ENCODE measurements at places on chromosomes 1 and 21.

DNA sequence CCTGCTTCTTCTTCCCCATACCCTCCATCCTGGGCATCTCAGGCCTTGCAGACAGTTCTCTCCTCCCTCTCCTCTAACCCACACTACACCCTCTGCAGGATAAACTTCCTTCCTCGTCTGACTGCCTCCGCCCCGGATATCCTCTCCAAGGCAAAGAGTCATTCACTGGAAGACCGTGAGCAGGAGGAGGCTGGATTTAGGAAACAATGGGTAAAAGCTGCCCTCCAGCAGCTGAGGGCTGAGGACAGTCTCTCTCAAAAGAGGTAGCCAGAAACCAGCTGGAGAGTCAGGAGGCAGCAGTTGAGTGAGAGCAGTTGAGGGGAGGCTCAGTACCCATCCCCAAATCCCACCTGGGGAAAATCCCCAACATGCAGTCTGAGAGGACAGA is 1.4 kb downstream of the CSRP1 start:
- no peak for DNase-seq

- DNase-seq: no peak
These were observed 27.2 kb downstream of the NUAK2 start for GRCh38 chr1:205294175-205294917.

- no peak for DNase-seq
These were observed 23.8 kb upstream of the FBXO28 start for GRCh38 chr1:224090116-224090515.

- DNase-seq: no peak
These were observed 1180.7 kb upstream of the B3GALT2 start for GRCh38 chr1:194367121-194367520.

GRCh38 chr21:26519142-26519541 is 53.9 kb downstream of the CYYR1 start:
- no peak for DNase-seq

DNA sequence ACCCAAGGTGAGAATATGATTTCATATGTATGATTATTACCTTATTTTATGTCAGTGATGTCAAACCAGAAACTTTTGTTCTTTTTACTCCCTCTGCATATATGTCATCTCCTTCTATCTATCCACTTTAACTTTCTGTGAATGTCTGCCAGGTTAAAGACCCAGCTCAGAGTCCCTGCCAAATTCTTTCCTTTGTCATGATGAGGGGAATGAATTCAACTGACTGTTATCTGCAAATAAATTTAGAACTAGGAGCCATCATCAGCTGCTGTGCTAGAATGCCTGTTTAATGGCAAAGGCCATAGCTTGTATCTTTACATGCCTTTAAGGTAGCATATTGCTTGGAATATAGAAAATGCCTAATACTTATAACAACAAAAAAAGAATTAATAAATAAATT is 815.6 kb upstream of the NEGR1 start:
- DNase-seq: no peak

GRCh38 chr1:55749975-55750627 is 534.9 kb upstream of the USP24 start:
- no peak for DNase-seq

DNA sequence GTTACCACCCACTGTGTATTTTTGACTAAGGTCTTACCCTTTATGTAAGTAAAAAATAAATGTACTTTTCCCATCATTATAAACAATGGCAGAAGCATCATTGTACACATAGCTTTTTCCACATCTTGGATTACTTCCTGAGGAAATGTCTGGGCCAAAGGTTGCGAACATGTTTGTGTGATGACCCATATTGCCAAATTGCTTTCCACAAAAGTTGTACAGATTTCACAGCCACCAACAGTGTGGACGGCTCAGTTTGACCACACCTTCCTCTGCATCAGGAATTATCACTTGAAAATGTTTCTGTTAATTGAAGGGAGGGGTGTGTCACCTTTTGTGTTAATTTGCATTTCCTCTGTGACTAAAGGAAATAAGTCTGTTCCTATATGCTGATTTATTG is 25.7 kb downstream of the AKNAD1 start:
- no peak for DNase-seq

- DNase-seq: no peak
These were observed 254.8 kb upstream of the GREM2 start for GRCh38 chr1:240866724-240867123.

DNA sequence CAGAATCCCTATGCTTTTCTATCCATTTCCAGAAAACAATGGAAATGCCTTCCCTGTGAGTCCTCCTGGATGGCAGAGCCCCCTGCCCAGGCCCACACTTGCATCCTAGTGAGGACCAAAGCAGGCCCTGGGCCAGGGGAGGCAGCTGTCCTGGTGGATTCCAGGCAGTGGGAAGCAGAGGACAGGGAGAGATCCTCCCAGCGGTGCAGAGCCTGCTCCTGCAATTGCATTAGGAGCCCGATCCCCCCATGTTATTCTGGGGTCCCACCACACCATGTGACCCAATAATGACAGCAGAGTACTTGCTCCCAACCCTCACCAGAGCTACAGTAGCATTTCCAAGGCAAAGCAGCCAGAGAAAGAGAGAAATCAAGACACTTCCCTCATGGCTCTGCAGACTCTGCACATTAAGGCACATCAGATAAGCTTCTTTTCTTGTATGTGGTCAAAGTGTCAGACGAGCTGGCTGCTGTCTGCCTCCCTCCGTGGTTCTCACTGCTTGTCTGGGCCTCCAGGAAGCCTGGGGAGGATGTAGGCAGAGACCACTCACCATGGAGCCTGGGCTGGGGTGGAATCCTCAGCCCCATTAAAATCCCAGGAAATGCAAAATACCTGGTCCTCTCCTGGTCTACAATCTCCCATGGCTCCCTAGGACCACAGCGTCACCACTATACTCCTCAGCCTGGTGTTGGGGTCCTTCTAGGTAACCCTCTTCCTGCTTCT is 54.9 kb upstream of the RUNX3 start:
- DNase-seq: no peak

DNA sequence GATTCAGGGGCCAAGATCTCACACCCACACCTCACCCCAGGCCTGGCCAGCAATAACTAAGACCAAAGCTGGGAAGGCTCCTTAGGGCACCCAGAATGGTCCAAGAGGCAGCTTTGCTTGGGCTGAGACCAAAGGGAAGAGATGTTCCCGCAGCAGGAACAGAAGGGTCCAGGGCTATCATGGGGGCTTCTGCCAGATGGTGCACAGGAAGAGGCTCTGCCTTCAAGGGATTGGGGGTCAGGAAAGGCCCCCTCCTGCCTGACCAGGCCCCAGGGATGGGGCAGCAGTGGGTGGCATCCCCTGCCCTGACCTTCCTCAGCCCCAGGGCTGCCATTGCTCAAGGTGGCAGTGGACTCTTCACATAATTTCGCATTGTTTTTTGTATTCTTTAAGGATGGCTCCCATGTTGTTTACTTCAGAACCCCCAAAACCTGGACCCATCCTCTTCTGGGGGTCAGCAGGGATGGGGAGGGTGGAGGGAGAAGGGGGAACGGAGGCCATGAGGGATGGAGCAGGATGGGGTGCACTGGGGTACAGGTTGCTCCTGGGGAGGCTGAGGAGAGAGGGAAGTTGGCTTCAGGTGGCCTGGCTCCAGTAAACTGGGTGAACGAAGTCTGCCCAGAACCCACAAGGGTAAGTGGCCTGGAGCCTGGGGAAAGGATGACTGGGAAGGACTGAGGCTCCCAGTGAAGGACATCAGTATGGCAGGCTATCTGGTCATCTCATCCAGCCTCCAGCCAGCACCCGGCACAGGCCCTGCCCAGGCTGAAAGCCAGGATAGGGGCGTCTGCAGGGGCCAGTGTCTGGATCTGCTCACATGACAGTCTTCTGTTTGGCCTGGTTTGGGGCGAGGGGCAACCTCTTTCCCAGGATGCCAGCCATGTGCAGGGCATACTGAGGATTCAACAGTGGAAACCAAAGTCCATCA is 2.6 kb upstream of the NADK start:
- DNase-seq: no peak

GRCh38 chr1:83075107-83075506 is 923.8 kb downstream of the TTLL7 start:
- DNase-seq: no peak

DNA sequence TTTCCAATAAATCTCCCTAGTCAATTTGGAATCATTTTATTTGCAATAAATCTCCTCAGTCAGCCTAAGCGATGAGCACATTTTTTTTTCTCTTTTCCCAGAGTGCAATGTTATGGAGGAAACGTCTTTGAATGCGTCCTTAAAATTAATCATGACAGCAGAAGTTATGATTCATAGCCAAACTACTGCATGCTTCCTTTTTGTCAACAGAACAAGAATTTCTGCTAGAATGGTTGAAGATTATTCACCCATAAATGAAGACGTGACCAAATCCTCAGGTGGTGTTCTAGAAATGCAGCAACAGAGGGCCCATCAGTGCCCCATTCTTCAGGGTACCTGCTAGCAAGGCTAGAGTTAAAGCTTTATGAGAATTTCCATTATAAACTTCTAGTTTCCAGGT is 407.9 kb upstream of the PKN2 start:
- no peak for DNase-seq
